Left lobe of liver (tissue), 2 donors: ENCODE measurements at places on chromosomes 7 and 10. TPM values are rescaled to one million over a fixed set of nuclear protein-coding genes. Genes with fewer than 3 reads are reported as not detected.

DNA sequence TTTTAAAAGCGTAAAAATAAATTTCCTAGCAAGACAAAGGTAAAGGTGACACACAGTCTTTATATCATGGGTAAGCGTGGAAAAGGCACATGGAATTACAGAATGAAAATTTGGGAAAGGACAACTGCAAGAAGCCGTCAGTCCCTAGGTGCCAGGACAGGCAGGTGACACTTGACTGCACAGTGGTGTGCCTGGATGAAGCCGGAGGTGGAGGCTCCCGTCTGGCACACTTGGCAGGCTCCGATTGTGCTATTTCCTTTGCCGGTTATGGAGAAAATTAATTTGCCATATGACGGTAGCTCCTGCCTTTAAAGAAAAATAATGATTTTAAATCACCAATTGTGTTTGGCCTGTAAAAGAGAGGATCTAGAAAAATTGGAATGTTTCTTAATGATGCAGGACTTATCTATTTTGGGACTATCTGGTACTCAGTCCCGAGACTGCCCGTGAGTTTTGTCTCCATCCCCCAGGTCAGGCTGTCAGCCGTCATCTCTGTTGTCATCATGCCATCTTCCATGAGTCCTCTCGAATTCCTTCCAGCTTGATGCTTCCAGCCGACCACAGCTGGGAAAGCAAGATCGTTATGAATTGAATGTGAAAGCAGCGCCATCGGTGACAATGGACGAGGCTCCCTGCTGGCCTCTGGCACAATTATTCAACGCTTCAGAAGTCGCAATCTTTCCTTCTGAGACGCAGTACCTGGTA lies 56.2 kb upstream of the MGMT start:
- DNase-seq: no peak

Gene FFAR4
- total RNA-seq: 0.25 TPM

DNA sequence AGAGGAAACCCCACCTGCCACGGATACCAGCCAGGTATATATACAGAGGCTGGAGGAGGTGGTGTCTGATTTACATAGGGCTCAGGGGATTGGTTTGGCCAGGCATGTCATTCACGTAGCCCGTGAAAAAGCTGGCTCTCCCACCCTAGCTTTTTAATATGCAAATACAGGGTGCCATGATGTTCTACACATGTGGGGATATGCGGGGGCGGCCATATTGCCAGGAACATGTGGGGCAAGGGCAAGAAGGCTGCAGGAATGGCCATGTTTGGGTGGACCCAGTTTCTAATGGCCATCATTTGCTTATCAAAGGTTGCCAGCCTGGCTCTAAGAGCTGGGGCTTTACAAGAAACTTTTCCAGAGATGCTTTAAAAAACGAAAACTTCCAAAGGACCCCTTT lies 131.5 kb upstream of the KIF5B start:
- DNase-seq: no peak

Gene LRRC18
- not detected for total RNA-seq

Gene SLC18A3
- total RNA-seq: not detected

Gene NKX2-3
- 0.08 TPM for total RNA-seq

GRCh38 chr7:131007439-131008330 lies 273.7 kb upstream of the KLF14 start:
- DNase-seq: no peak

Gene KEL
- 0.28 TPM for total RNA-seq

GRCh38 chr7:57399251-57399940 lies 50.6 kb upstream of the ZNF716 start:
- no peak for DNase-seq

Gene LIPJ
- total RNA-seq: 0.08 TPM

- DNase-seq: no peak
Observed at GRCh38 chr7:139054101-139054500, 18.3 kb upstream of the ZC3HAV1L start.

GRCh38 chr7:57203161-57203791 lies 71.0 kb upstream of the ZNF479 start:
- DNase-seq: no peak

Gene COL17A1
- total RNA-seq: 0.13 TPM

DNA sequence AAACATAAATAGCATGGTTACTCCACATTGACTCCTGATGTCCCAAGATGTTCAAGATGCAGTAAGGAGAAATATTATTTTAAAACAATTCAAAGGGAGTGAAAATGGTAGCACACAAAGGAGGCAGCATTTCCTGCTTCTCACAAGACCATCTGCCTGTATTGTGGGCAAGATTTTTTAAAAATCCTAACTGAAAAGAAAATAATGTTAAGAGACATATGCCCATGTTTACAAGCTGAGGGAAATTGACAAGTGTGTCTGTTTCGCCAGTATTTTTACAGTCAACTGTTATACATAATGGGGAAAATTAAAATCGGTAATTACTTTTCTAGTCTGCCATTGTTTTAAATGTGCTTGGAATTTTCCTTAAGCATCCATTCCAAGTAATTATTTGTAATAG lies 646.2 kb upstream of the C7orf33 start:
- no peak for DNase-seq

GRCh38 chr7:113824117-113824823 lies 94.5 kb downstream of the PPP1R3A start:
- no peak for DNase-seq

Gene TAX1BP1
- 32.4 TPM for total RNA-seq

Gene RGS10
- 1.3 TPM for total RNA-seq

Gene MCM10
- total RNA-seq: 0.33 TPM

- no peak for DNase-seq
Observed at GRCh38 chr10:110409488-110409887, 88.2 kb upstream of the DUSP5 start.

GRCh38 chr10:55367555-55367954 lies 566.5 kb upstream of the PCDH15 start:
- DNase-seq: no peak

GRCh38 chr7:46652317-46652716 lies 731.2 kb upstream of the IGFBP3 start:
- DNase-seq: no peak

DNA sequence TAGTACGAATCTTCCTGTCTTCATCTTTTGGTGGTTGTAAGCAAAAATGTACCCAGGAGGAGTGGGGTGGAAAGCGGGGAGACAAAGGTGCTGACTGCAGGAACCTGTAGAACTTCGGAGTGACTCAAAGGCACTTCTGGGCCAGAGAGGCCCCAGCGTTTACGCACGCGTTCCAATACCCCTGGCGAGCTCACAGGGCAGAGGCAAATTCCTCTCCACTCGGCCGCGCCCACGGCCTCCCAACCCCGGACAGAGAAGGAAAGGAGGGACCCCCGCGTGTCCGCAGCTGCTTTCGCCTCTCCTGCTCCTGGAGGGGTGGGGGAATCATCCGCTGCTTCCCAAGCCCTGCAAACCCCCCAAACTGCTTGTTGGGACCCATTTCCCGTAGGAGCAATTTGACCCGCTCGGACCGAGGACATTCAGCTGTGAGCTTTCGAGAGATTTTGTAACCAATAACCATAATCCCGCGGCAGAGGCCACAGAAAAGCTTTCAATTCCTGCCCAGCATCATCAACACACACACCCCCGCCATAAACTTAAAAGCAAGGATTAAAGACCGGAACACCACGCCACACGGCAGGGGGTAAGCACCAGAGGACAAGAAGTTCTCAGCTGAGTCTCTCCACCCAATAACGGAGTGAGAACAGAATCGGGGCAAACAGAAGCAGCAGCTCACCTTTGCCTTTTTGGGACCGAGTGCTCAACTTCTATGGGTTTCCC lies 2.3 kb downstream of the IGF2BP3 start:
- DNase-seq: no peak

GRCh38 chr7:44384586-44385433 lies 59.4 kb upstream of the CAMK2B start:
- DNase-seq: peak; percentile 41

GRCh38 chr10:3658766-3659165 lies 126.2 kb downstream of the KLF6 start:
- no peak for DNase-seq

DNA sequence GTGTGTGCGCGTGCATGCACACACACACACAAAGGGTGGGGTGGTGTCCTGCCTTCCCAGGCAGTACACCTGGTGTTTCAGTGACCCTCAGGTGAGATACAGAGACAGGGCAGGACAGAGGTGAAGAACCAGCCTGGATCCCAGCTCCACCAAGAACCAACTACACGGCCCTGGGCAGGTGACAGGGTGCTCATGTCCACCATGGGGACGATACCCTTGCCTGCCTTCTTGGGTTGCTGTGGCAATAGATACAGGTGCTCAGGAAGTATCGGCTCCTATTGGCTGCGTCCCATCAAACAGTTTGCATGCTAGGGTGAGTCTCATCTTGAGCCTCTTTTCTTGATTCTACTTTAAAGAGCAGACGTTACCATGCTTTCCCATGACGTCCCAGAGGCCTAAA lies 33.7 kb upstream of the CXCL12 start:
- DNase-seq: no peak

GRCh38 chr10:100506596-100507356 lies 12.9 kb downstream of the SEC31B start:
- no peak for DNase-seq
